ENCODE measurements at places on chromosomes 6 and 20. TPM values are rescaled to one million over a fixed set of nuclear protein-coding genes. Genes with fewer than 3 reads are reported as not detected.

IL17F gene
- polyA plus RNA-seq, result not detected

ZSCAN16 gene
- 6.1 TPM for polyA plus RNA-seq

ULBP1 gene
- 0.03 TPM for polyA plus RNA-seq

NNAT gene
- polyA plus RNA-seq, result 5.9 TPM

OXT gene
- not detected for polyA plus RNA-seq

ABHD16B gene
- not detected for polyA plus RNA-seq

SLC16A10 gene
- polyA plus RNA-seq, result 0.46 TPM

IL20RA gene
- polyA plus RNA-seq, result 6.8 TPM

KCNQ5 gene
- polyA plus RNA-seq, result 0.30 TPM

JAG1 gene
- 7.5 TPM for polyA plus RNA-seq

PSMA7 gene
- polyA plus RNA-seq, result 245 TPM

GPR63 gene
- polyA plus RNA-seq, result 0.33 TPM

BPIFB2 gene
- 3.3 TPM for polyA plus RNA-seq

ZNF341 gene
- polyA plus RNA-seq, result 1.4 TPM

SMOC2 gene
- polyA plus RNA-seq, result 97.2 TPM

HEY2 gene
- polyA plus RNA-seq, result 0.83 TPM

FAM50B gene
- 11.6 TPM for polyA plus RNA-seq

DDO gene
- 1.2 TPM for polyA plus RNA-seq

RSPO4 gene
- not detected for polyA plus RNA-seq

GNAS-AS1 gene
- polyA plus RNA-seq, result not detected
